ENCODE measurements at places on chromosomes 7 and 10. TPM values are rescaled to one million over a fixed set of nuclear protein-coding genes. Genes with fewer than 3 reads are reported as not detected.

The CHAT gene
- not detected for total RNA-seq

The ELFN1 gene
- total RNA-seq: not detected

The SRGN gene
- 232 TPM for total RNA-seq

The OPN1SW gene
- not detected for total RNA-seq

The CAMK1D gene
- total RNA-seq: 3.9 TPM

The RRP12 gene
- 25.1 TPM for total RNA-seq

The PPIF gene
- 31.7 TPM for total RNA-seq

The LRRD1 gene
- not detected for total RNA-seq

The FAM170B gene
- total RNA-seq: not detected

The LEP gene
- not detected for total RNA-seq

The C10orf53 gene
- total RNA-seq: not detected

The RHOBTB1 gene
- total RNA-seq: 17.7 TPM

The PDZD7 gene
- total RNA-seq: 0.50 TPM

The FGFR2 gene
- 1.1 TPM for total RNA-seq

The NUTM2A gene
- total RNA-seq: 1.1 TPM

The CFAP43 gene
- 0.16 TPM for total RNA-seq

The EBLN1 gene
- total RNA-seq: not detected

The ATOH7 gene
- total RNA-seq: not detected

The GPRIN2 gene
- total RNA-seq: 0.42 TPM

The SLC13A4 gene
- not detected for total RNA-seq

The ZEB1 gene
- 87.4 TPM for total RNA-seq

The CHRM2 gene
- 0.24 TPM for total RNA-seq

The NAT16 gene
- total RNA-seq: not detected

The DCLRE1A gene
- total RNA-seq: 14.6 TPM

The MAT1A gene
- not detected for total RNA-seq

The BMI1 gene
- total RNA-seq: 83.3 TPM

The MAGI2 gene
- total RNA-seq: 0.82 TPM

The UPP1 gene
- 60.4 TPM for total RNA-seq

The NPSR1 gene
- total RNA-seq: not detected

The GPNMB gene
- 0.75 TPM for total RNA-seq

The ICA1 gene
- total RNA-seq: not detected

The GLI3 gene
- total RNA-seq: 0.91 TPM

The CALN1 gene
- total RNA-seq: not detected

The CALML3 gene
- total RNA-seq: not detected

The HOXA6 gene
- not detected for total RNA-seq

The UFSP1 gene
- 3.1 TPM for total RNA-seq

The UTF1 gene
- not detected for total RNA-seq

The GHRHR gene
- total RNA-seq: not detected

The DLX6 gene
- total RNA-seq: 1.8 TPM

The OR6V1 gene
- not detected for total RNA-seq

The PTPRN2 gene
- total RNA-seq: 2.1 TPM
